ENCODE measurements at places on chromosomes 7 and 10.
A peak's percentile ranks its signal among the peaks of the same experiment; 100 is the strongest.

GRCh38 chr7:159027056-159027788 lies 117.4 kb downstream of the VIPR2 start:
- DNase-seq = no peak

DNA sequence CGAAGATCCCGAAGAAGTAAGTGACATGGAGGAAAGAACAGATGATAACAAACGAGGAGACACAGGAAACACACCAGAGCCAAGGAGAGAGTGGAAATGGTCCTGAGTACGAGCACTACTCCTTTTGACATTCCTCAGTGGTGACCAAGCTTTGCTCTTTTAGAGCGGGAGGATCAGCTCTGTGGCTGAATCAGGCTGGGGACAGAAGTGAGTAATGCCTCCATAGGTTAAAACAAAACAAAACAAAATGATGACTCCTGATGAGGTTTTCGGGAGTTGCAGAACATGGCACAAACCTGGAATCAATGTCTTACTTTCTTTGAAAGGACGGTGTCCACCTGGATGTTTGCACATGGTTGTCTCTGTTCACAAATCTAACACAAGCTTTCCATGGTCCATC lies 30.3 kb upstream of the TCF7L2 start:
- DNase-seq = no peak

DNA sequence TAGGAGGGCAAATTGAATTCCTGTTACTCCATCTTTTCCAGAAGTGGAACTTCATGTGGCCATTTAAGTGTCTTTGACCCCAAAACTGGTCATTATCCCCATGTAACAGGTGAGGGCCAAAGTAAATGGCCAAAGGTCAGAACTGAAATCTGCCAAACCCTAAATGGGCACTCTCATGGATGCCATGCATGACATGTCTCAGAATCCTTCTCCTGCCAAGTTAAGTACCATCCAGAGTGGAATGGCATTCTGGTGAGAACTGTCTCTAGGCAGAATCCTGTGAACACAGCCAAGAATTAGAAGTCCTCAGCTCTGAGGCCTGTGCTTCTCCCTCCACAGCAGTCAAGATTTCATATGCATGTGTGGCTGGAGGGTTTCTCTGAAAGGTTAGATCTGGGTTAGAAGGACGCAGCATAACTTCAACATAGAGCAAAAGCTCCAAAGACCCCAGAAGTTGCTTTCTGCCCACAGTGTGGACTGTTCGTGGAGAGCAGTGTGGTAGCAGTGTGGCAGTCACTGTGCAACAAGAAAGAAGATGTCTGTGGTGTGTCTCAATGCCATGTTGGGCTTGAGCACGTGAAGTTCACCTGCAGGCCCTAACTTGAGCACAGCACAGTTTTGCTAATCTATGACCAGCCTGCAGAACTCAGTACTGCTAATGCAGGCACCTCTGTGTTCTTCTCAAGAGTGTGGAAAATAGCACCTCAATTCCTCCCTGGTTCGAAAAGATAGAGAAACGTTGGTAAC lies 121.3 kb downstream of the ADCY1 start:
- DNase-seq = no peak

DNA sequence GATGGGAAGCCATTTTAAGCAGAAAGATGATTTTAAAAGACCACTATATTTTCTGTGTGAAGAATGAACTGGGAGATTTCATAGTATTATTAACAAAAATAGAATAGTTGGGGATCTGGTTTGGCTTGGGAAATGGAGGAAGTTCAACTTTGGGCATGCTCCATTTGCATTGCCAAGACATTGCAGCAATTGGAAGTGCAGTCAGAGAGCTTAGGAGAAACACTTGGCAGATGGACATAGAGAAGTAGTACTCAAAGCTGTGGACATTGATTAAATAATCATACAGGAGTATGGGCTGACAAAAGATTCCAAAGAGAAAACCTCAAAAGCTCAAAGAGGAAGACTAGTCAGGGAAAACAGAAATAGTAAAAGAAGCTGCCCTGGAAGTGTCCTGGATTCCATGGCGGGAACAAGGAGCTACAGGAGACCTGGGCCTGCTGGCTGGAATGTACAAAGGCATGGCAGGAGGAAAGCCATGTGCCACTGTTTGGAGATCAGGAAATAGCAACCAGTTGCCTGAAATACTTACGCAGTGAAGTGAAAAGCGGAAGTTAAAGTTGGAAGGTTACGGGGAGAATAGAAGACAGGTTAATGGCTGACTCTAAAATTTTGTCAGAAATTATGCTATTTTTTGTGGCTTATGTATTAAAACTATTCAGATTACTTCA lies 93.6 kb upstream of the MXI1 start:
- DNase-seq = no peak

- peak; percentile 55 for DNase-seq
These were observed 7.3 kb downstream of the SEPHS1 start for GRCh38 chr10:13340626-13341376.

DNA sequence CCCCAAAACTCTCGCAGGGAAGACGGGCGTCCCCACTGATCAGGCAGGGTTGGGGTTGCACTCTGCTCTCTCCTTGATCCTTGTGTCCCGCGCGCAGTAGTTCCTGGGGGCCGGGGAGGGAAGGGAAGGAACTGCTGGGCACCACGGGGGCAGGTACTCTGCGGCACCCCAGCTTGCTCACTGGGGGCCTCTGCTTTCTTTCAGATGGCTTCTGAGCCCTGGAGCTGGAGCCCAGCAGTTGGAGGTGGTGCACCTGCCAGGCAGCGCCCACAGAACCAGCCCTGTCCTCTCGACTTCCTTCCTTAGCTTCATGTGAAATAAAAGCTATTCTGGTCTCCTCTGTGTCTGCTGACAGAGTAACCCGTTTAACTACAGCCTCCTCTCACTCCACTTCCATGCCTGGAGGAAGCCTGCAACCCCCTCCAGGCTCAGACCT lies 12.2 kb downstream of the PLAC9 start:
- no peak for DNase-seq

- no peak for DNase-seq
These were observed 45.5 kb upstream of the HELLS start for GRCh38 chr10:94500063-94500462.

DNA sequence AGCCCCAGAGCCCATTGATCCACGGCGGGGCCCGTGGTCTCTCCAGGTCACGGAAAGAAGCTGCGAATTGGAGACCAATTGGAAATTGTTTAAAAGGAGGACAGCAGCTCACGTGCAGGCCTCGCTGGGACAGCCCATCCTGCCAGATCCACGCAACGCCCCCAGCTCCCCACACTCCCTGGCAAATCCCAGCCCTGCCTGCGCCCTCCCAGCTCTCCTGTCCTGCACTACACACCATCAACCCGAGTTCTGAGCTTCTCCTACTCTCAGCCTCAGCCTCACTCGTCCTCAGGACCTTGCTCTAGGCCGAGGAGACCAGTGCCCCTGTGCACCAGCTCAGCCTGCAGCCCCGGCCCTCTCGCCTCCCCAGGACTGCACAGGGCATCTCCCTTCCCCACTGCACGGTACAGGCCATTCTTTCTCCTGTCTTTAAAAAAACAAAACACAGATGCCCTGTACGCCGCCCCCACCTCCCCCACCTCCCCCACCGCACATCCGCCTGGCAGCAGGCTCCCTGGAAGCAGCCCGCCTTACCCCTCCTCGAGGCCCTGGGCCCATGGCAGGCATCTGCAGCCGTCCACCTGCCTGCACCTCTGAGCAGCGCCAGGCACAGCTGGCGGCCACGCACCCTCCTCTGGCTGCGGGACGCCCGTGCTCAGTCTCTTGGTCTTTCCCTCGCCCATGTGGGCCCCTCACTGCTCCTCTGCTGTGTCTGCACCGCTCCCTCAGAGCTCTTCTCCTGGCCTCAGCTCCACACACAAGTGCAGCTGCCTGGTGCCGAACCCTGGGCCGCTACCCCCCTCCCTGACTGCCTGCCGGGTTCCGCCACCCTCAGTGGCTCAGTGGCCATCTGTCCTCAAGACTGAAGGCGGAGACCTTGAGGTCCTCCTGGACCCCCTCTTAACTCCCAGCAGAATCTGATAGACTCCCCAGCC lies 48.5 kb upstream of the SUN1 start:
- DNase-seq = no peak

DNA sequence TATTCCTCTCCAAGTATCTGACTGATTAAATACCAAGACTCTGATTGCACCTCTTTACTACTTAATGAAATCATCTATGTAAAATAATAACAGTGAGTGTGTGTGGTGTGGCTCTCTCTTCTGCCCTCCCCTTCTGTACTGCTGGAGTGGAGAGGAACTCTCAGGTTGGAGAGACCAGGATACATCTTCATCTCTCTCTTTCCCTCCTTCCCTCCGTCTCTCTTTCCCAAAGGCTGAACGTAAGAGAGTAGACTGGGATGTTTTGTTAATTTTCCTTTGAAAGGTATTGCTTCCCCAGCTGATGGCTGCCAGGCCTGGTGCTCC lies 272 bp upstream of the GJC3 start:
- DNase-seq = no peak

DNA sequence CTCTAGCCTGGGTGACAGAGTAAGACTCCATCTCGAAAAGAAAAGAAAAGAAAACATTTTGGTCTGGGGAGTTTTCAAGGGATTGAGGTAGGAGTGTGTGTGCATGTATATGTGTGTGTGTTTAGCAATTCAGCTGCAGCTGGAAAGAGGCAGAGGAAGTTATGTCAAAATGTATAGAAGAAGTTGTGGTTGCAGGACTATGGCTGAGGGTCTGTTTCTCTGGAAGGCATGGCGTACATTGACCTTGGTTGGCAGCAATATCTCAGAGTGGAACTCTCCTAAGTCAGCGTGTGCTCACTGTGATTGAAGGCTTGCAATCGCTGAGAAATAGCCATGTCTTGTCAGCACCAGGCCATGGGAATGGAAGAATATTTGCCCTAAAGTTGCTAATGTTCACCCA lies 28.6 kb upstream of the RHBDD2 start:
- no peak for DNase-seq

- DNase-seq = no peak
These were observed 188.9 kb downstream of the CXCL12 start for GRCh38 chr10:44196008-44196320.

- DNase-seq = no peak
These were observed 8.2 kb downstream of the ZCCHC24 start for GRCh38 chr10:79437111-79437814.

- DNase-seq = peak; percentile 73
These were observed 96.1 kb upstream of the MKLN1 start for GRCh38 chr7:131231381-131232220.

DNA sequence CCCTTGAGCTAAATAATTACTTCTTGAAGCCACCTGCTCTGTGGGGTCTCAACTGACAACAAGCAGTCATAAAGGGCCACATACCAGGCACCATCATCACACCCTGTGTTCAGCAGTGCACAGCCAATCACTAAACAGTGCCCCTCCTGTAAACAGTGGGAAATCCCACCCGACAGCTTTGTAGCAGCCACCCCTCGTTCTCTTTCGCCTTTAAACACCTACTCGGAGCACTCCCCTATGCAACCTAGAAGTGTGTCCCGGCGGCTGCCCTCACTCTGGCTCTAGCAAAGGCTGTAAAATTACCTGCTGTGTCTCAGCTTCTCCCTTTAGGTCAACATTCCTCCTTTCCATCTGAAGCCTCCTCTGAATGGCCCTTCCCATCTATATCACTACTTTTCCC lies 111.9 kb downstream of the TCERG1L start:
- no peak for DNase-seq

DNA sequence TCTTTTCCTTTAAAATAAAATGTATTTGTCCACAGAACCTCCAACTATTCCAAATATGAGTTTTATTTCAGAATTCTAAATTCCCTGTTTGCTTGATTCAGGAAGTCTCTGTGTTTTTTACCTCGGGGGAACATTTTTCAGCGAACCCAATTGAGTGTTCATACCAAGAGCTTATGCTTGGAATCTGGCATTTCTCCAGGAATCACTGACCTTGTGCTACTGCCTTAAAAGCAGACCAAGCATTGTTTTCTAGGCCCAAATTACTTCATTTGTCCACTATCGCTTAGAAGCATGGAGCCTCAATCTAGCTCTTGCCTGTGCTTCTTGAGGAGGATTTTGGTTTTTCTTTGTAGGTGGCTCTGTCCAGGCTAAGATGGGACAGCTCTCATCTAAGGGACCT lies 59.4 kb downstream of the EBLN1 start:
- no peak for DNase-seq

DNA sequence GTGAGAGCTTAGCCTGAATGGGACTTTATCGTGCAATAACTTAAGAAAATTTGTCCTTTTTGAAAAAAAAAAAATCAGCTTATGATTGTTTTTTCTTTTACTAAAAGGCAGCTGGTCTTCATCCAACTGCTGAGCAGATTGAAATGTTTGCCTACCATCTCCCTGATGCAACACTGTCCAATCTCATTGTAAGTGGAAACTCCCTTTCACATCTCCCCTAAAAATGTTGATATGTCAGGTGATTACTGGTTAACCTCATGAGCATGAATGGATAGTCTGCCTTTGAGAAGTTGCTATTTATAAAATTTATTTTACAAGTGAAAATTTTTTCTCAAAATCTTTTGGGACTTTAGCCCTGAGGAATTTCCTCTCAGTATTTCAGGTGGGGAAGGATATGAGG lies 17.8 kb upstream of the HKDC1 start:
- DNase-seq = no peak

DNA sequence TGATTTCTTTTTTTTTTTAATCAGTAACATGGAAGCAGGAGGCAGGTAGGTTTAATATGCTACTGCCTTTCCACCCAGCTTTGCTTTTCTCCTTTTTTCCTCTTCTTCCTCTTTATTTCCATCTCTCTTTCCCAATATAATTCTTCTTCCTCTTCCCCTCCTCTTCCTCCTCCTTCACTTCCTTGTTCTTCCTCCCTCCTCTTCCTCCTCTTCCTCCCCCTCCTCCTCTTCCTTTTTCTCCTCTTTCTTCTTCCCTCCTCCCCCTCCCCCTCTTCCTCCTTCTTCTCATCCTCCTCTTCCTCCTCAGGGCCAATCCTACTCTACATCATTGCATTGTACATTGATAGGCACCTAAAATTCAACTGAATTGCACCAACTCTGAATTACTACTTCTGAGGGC lies 11.4 kb downstream of the ZNF503 start:
- DNase-seq = no peak

DNA sequence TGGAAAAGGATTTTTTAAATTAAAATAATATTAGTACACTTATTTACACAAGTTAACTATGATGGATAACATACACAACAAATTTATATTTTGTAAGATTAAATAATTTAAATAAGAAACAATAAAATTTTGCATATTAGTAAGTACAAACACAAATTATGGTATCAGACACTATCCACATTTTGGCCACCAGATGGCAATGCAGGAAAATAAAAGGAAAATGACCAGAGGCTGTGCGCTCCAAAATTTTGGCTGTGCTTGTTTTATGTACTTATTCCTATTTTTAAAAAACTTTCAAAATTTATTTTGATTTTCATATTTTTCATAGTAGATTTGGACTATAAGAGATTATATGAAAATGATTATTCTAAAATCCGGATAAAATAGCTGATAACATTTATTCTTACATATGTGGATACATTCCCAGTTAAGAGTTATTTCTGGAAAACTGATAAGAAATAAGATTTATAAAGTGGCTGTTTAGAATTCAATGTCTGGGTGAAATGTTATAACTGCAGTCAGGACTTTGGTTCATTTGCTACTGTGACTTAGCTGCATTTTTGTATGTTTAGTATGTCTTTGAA lies 274.7 kb upstream of the HGF start:
- peak; percentile 8 for DNase-seq

GRCh38 chr7:146681487-146681886 lies 564.9 kb downstream of the CNTNAP2 start:
- DNase-seq = no peak

GRCh38 chr10:8628351-8628750 lies 573.9 kb downstream of the GATA3 start:
- DNase-seq = no peak

Data from GM13976 (cell line).